Osteoblast (primary cell): ENCODE measurements at places on chromosomes 6 and 20. TPM values are rescaled to one million over a fixed set of nuclear protein-coding genes. Genes with fewer than 3 reads are reported as not detected.

The WFDC5 gene
- total RNA-seq, result not detected in 2 replicates

The ADGRF4 gene
- total RNA-seq, result under 0.01 TPM in 2 replicates

DNA sequence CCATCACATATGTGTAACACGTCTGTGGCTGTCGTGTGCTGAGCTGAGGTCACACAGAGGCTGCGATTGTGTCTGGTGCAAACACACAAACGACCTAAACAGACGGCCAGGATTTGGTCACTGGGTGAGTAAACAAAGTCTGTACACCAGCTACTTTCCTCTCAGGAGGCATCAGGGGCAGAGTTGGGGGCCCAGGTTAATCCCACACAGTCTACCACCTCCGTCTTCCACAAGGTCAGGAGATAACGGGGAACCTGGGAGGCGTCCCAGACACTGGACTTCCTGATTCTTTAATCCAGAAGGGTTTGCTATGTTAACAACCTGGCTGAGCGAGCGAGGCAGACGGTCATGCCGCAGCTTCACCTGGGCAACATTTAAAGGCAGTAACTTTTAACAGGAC, 1.5 kb downstream of the DACT2 start:
- no peak for DNase-seq

The C6orf132 gene
- 2.9 TPM in 2 replicates for total RNA-seq

DNA sequence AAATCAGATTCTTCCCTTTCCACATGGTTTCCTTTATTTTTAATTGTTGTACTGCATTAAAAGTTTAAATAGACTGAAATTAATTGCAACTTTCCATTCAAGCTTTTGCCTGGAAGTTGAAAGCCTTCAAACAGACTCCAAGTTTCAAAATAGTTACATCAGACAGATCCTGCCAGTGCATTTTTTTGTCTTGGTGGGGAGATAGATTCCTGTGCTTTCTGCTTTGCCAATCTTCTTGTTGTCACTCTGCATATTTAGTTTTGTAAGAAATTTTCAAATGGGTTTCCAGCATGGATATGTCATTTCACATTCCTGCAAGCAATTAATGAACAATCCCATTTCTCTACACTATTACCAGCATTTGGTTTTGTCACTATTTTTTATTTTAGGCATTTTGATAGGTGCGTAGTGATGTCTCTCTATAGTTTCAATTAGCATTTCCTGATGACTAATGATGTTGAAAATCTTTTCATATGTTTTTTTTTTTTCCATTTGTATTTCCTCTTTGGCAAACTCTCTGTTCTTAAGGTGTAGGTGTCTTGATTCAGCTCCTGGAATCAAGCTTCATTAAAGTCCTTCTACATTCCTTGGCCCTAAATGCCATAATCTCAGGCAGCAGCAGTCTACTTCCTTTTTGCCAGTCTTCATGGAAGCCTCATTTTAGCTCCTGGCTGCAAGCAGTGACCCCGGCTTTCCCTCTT, 40.5 kb downstream of the SCP2D1 start:
- no peak for DNase-seq

- peak; percentile 53 for DNase-seq
Measured at GRCh38 chr6:119148825-119149525, 70.5 kb upstream of the FAM184A start.

DNA sequence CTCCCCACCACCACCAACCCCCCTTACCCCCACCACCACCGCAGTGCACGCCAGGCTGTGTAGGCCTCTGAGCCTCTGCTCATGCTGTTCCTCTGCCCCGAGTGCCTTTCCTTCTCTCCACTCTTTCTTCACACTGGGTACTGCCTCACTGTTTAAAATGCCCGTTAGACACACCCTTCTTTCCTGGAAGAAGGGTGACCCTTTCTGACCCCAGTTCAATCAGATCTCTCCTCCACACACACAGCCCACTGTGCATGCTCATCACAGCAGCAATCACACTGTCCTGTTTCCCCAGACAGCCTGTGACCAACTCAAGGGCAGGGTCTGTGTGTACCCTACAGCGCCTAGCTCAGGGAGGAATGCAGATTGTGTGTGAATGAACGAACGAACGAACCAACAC, 10.0 kb downstream of the TMEM74B start:
- no peak for DNase-seq

DNA sequence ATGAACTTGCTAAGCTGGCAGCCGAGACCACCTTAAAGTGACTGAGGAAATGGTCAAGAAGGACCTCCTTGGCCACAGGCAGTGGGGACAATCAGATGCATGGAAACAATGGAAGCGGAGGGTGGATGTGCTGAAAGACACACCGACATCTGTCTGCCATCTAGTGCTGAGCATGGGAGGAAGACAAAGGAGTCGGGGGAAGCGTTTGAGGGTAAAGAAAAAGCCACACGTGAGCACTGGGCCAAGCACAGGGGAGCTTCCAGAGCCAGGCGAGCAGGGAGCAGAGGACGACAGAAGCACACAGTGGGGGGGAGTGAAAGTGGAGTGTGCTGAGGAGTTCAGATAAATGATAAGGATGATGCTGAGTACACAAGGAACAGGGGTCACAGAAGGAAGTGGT, 367.8 kb downstream of the ZFAND3 start:
- DNase-seq, result no peak

- no peak for DNase-seq
Measured at GRCh38 chr20:9070304-9070703, 1.4 kb downstream of the PLCB4 start.

DNA sequence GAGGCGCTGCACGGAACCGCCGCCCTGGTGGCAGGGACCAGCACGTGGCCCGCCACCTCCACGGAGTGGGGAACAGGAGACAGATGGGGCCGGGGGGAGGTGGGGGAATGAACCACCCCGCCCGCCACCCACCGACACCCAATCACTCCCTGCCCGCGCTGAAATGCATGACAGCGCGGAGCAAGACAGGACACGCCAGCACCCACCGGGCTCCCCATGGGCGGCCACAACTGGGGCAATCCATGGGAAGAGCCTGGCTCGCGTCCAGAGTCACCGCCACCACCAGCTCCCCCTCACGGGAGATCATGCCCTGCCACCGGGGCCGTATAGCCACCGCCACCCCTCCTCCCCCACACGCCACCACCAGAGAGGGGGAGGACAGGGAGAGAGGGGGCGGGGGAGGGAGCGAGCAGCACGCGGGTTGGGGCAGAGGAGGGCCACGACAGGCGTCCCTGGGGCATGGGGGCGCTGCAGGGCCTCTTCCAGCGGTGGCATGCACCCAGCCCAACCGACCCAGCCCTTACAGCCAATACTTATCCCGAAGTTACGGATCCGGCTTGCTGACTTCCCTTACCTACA, 744.3 kb upstream of the DEFB115 start:
- DNase-seq, result peak; percentile 58

DNA sequence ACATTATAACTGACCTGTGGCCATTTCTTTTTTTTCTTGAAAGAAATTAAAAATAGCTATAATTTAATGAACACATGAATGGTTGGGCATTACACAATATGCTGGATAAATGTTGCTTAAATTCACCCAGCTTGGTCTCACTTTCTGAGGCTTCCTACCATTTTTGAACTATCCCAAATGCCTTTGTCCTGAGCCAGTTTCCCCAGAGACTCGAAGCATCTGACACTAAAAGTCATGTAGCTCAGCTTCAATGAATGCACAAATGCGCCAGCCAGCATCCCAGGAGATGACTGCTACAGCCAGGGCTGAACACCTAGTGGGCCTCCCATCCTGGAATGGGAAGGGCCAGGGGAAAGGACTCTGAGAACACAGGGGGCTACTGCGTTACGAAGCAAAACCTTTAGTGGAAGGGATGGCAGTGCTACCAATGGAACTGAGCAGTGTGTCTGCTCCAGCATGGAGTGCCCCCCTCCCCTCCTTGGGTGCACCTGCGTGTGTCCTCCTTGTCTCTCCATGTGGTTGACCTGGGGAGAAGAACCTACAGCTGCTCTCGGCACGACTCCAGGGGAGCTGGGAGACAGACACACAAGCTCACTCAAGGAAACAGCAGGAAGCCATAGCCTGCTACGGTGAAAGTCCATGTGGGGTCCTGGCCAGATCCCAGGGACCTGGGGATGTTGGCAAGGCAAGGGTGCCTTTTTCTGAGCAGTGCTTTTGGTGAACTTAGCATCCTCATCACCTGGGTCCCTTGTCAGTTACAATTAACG, 60.9 kb downstream of the IRF4 start:
- no peak for DNase-seq

The RIPOR3 gene
- total RNA-seq, result 1.1 and 2.4 TPM in 2 replicates

The GPRC6A gene
- total RNA-seq, result not detected in 2 replicates

GRCh38 chr6:38415231-38416005, 224.3 kb downstream of the BTBD9 start:
- no peak for DNase-seq

The LRRC73 gene
- 0.36 and 0.59 TPM in 2 replicates for total RNA-seq

The ABHD16B gene
- not detected in 2 replicates for total RNA-seq

GRCh38 chr6:144181639-144182038, 31.3 kb downstream of the STX11 start:
- no peak for DNase-seq

The FAM229B gene
- total RNA-seq, result 11.6 and 17.4 TPM in 2 replicates

The IFT52 gene
- total RNA-seq, result 63.0 and 73.7 TPM in 2 replicates

The SENP6 gene
- 107 and 117 TPM in 2 replicates for total RNA-seq

The BPIFB4 gene
- total RNA-seq, result not detected in 2 replicates

The PERP gene
- total RNA-seq, result 7.7 and 8.3 TPM in 2 replicates

DNA sequence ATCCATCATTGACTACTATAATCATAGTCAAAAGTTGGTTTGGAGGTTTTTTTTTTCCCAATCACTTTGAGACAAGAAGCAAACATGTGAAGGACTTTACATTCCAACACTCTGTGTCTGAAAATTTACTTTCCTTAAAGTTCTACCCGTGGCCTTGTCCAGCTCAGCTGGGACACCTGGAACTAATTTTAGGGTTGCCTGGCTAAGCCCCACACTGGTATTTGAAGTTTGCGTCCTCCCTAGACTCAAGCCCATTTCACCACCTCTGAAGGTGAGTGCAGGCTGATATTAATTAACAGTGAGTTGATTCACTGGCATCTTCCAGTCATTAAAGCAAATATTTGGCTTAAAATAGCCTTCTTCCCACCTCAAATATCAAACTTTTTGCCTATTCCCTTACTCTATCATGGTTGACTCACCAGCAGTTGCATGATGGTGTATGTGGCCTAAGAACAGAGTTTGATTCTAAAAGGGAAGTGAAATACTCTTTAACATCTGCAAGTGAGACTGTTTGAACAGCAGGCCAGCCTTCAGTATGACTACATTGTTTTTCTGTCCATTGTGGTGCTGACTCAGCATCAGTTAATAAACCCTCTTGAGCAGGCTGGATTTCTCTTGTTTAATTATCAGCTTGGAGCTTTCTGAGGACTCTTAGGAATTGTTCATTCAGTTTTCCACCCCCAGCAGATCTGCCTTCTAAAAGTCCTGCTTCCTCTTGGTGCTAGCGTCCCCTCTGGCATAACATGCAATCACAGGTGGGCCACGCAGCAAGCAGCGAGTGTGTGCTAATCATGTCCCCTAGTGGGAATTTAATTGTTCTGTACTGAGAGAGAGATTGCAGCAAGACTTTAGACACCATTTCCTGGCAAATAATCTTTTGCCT, 1.8 kb upstream of the PRDM1 start:
- DNase-seq, result peak; percentile 86

DNA sequence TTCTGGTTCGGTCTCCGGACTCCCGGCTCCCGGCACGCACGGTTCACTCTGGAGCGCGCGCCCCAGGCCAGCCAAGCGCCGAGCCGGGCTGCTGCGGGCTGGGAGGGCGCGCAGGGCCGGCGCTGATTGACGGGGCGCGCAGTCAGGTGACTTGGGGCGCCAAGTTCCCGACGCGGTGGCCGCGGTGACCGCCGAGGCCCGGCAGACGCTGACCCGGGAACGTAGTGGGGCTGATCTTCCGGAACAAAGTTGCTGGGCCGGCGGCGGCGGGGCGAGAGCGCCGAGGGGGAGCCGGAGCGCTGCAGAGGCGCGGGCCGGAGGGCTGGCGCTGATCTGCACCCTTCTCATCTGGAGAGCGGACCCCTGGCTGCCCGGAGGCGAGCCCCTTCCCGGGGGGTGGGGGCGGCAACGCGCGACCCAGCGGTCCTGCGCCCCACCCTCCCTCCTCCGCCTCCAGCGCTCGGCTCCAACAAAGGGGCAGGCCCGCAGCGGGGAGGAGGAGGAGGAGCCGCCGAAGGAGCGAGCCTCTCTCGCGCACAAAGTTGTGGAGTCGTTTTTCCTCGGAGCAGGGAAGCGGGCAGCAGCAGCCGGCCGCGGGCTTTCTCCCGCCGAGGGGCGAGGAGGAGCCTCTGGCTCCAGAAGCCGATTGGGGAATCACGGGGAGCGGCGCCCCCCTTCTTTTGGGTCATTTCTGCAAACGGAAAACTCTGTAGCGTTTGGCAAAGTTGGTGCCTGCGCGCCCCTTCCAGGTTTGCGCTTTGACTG, at the start of gene UTRN:
Gene UTRN (plus strand): TSS at position 553 of the 765 bp plus-strand sequence. CDS start 6,494 bp downstream, outside the sequence.
- peak; percentile 93 for DNase-seq

DNA sequence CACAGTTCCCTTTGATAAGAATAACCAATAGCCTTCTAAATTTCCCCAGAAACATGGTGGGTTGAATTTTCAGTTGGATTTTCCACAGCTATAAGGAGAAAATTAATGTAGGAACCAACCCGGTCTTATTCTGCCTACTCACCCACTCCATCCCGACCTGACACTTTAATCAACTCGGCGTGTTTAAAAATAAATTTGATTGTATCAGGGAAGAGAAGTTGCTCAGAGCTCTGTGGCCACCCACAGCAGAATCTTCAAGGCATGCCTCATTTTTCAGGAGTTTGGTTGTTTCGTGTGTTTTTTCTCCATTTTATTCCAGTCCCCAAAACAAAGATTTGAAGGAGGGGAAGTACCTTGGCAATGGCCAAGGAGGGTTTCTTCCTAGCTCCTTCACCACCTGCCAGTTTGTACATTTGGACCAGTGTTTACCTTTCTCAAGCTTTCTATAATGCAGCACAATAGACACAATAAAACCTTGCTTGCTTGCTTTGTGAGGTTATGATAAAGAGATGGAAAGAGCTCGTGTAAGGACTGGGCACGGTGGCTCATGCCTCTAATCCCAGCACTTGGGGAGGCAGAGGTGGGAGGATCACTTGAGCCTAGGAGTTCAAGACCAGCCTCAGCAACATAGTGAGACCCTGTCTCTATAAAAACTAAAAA, 297.2 kb upstream of the JARID2 start:
- DNase-seq, result no peak

The PRSS16 gene
- not detected in 2 replicates for total RNA-seq

DNA sequence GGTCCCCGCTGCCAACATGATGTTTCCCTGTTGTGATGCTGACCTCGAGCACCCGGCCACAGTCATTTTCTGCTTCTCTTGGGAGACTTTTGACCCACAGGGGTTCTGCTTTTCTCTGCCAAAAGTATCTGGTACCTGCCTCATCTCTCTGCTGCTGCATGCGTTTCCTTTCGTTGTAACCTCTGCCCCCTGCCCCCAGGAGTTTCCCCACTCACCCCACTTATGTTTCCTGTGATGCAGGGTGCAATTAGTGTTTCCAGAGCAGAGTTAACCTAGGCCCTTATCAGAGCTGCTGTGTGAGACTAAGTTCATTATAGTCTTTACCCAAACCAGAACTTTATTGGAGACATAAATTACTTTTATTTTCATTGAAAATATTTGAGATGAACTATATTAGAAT, 65.2 kb upstream of the EDN3 start:
- no peak for DNase-seq

The MOCS3 gene
- total RNA-seq, result 9.7 and 10.5 TPM in 2 replicates

- no peak for DNase-seq
Measured at GRCh38 chr20:846894-847278, 13.4 kb downstream of the FAM110A start.

- no peak for DNase-seq
Measured at GRCh38 chr6:123904228-123904627, 100.6 kb downstream of the NKAIN2 start.

The NELFE gene
- 86.5 and 95.8 TPM in 2 replicates for total RNA-seq
